Effector memory CD4-positive, alpha-beta T cell (primary cell): ENCODE measurements at places on chromosomes 1 and 21.

DNA sequence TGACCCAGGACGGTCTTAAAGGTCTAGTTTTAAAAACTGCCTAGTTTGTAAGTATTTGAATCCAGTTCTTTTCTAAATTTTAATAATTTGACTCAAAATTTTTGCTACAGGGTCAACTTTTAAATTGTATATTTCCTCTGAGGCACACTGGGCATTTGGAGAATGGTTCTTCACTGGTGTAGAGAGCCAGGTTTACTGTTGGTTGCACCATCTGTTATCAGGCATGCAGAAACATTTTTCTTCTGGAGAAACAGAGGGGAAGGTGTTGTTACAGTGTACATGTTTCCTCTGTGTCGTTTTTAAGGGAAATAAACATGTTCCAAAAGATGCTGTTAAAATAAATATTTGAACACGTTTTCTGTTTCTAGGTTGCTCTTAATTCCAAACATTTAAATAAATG is 39.0 kb upstream of the RWDD3 start:
- no peak for DNase-seq

DNA sequence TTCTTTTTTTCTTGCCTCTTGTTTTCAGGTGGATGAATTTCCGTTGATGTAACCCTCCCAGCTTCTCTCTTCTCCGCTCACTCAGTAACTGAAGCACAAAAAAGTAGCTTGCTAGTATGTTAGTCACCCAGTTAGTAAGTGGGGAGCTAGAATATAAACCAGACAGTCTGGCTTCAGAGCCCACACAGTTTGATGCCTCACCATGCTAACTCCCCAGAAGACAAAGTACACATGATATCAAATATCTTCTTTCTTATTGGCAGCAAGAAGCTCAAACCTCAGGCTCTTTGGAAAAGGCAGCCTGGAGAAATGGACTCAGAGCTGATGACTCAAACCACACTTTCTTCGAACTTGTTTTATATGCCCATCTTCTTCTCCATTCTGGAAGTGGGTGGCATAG is 187.5 kb upstream of the PLXNA2 start:
- DNase-seq = no peak

GRCh38 chr21:45076245-45076711 is 1.9 kb downstream of the ADARB1 start:
- DNase-seq = no peak

DNA sequence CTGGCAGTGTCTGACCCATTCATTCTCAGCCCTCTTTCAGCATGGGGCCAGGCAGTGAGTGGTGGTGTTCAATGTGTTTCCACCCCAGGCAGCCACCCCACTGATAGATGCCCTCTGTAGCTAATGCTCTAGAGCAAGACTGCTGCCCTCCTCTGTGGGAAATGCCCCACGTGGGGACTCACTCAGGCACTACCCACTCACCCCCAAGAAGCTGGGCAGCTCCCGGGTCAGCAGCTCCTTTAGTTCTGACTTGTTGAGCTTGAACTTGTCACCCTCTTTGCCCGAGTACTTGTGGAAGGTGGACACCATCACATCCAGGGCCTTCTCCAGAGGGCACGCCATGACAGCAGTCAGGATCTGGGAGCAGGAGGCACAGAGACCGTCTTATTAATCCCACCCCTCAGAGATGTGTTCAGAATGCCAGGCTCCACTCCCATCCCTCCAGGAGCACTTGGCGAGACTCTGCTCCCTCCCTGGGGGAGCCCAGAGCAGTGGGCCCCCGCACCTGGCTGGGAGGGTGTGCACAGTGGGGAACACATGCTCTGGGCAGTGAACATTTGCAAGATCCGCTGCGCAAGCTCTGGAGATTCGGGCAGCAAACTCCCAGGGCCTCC is 1.0 kb downstream of the S100A4 start:
- DNase-seq = no peak

DNA sequence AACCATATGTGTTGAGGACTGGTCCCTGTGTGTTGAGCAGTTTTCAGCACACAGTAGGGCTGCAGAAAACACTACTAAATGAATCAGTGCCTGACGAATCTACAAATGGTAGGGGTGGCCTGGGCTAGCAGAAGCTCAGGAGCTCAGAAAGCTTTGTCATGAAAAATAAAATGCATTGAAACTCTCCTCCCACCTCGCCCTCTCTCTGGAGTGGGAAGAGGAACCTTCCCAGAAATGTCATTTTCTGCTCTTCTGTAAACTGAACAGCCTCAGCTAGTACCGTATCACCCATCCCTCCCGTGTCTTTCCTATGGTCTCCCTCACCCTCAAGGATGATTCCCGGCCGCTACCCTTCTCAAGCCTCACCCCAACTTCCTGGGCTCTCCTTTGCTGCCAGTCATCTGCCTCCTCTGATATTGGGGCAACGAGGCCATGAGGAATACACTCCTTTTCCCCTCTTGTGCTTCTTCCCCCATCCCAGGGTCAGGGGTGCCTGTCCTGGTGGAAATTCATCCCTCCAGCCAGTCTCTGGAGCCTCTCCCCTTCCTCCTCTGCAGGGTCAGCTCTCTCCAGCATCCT is 734.5 kb downstream of the PTPRU start:
- DNase-seq = no peak

- no peak for DNase-seq
These were observed 262.9 kb upstream of the SNX7 start for GRCh38 chr1:98398649-98399048.

- no peak for DNase-seq
These were observed 150.2 kb downstream of the GRIK3 start for GRCh38 chr1:36884029-36884701.

GRCh38 chr1:207077470-207078377 is 10.9 kb upstream of the C4BPB start:
- peak; percentile 18 for DNase-seq

DNA sequence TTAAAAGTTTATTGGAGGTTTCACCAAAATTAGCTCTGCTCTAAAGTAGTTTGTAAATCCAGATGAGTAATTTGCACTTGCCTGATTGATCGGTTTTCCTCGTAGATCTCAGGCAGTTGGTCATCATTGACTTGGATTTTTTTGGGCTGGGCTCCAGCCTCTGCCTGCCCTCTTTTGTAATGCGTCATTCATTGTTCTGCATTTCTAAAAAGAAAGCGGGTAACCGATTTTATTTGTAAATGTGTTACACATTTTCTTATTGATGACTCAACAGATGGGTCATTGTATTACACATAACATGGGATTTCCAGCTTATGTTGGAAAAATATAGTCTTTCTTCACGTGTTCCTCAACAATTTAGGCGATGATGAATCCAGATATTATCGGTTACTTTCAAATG is 5.5 kb downstream of the ETS2 start:
- no peak for DNase-seq

DNA sequence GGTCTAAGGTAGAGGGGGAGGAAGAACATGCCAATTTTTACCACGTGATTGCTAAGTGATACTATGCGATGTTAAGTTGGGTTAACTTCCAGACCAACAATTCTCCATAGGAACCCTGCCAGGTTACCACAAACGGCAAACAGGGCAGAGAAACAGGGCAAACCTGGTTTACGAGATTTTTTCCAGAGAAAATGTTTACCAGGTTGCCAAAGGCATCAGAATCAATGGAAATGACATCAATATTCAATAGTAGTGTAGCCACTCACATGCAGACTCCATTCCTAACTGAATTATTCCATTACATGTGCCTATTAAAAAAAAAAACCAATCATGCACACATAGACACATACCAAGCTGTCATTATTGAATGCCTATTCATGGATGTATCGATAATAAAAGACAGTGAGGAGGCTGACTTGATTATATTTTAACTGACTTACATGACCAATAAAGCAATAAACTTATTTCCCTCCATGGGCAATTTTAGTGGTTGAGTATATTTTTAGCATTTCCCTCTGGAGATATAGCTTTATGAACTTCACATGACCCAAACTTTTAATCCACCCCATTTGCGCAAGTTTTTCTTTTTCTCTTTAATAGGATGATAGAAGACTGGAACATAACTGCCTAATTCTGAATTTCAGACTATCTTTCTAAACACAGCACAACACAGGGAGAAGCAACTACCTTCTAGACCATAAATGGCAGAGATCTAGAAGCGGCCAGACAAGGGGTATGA is 40.5 kb upstream of the KCNE1 start:
- DNase-seq = no peak

DNA sequence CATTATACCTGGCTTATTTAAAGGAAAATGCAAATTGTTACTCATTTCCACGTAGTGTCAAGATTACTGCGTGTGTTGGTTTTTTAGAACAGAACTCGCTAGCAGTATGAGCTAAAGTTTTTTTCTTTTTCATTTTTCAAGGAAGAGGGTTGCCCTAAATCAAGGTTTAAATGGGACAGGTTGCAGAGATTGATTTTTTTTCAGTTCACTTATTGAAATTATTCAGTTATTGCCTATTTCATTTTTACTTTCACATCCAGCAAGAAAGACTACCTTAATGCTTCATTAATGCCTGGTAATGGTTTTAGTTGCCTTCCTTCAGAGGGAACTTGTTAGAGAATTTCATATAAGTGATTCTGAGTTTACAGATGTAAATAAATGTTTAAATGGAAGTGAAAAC is 5.6 kb downstream of the FAM20B start:
- DNase-seq = no peak

DNA sequence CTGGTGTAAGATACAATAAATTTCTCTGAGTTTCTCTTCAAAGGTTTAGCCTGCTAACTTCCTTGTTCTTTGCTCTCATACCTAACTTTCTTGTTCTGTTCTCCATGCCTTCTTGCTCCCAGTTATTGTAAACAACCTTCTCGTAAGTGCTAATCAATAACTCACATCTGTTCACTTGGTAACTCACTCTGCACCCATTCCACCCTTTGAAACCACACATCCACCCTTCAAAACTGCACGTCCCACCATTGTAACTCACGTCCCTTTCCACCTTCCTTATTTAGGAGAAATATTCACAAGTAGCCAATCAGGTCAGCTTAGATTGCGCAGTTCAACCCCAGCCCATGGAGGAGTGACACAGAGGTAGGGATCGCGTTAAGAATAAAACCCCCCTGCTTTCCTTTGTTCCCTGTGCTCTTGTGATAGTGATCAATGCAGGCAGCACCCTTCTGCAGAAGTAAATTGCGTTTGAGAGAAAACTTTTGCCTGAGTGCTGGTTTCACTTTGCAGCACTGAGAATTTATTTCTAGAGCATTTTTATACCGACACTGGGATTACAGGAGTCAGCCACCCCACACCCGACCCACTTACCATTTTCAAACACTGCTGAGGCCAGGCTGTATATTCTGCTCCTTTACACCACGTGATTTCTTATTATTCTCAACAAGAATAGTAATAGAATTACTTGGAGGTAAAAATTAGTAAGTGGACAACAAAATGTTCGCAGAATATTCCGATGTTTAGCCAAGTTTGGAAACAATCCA is 789.2 kb upstream of the RGS18 start:
- DNase-seq = no peak

DNA sequence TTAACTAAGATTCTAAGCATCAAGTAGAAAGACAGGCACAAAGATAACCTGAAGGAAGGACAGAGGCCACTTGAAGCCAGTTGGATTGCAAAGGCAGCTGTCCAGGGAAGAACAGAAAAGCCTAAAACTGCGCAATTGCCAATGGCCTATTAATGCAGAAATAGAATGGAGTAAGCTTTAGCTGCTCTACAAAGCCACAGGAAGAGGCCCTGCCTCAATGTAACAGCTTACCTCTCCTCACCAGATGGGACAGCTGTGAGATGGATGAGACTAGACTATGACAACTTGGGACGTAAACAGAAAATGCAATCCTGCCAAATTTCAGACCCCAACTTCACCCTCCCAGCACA is 176.5 kb downstream of the EIF4G3 start:
- no peak for DNase-seq

DNA sequence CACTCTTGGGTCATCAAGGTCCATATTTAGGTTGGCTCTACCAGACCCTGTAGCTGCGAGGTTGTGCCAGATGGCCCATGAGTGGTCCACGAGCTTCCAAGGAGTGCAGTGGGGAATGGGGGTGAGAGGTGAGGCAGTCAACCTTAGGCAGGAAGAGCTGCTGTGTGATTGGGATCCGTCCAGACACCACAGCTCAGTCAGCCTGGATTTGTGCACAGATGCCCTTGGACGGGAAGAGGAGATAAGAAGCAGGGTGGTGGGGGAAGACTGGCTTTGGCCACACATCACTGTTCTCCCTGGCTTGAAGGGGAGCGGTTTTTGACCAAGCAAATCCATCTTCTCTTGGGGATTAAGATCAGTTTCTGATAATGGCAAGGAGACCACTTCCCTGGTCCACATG is 130.6 kb downstream of the IGSF21 start:
- no peak for DNase-seq

- DNase-seq = no peak
These were observed 116.9 kb upstream of the SLC25A33 start for GRCh38 chr1:9422321-9422720.

DNA sequence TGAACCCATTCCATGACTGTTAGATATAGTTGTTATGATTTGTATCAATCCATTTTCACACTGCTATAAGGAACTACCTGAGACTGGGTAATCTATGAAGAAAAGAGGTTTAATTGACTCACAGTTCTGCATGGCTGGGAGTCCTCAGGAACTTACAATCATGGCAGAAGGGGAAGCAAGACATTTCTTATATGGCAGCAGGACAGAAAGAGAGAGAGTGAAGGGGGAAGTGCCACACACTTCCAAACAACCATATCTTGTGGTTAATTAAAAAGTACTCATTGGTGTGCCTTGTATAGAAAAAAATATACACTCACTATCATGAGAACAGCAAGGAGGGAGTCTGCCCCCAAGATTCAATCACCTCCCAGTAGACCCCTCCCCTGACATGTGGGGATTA is 137.6 kb upstream of the NBPF11 start:
- no peak for DNase-seq

DNA sequence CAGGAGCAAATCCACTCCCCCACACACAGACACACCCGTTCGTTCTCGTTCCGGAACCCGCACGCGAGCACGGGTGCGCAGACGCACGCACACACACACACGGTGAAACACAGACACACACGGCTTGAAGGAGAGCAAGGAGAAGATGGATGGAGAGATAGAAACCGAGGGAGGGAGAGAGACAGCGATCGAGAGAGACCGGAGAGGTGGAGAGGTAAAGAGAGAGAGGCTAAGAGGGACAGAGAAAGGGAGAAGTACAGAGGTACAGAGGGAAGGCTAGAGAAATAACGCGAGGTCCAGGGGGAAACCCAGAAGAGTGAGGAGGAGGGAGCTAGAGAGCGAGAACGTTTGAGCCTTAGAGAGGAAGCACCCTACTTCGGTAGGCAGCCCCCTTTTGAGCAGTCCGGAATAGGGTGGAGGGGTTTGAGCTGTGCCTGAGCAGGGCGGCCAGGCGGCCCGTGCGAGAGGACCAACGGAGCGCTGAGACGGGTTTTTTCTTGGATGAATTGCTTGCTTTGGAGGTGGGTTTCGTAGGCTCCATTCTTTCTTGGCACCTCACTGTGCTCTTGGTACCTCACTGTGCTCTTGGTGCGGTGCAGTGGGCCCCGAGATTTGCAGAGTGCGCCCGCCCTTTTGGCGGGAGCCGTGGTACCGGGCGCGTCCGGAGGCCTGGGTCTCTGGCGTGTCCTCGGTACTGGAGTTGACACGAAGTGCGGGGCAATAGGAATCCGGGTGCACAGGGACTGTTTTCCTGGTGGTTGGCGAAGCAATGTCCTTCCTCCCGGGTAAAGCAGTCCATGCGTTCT is 88.4 kb upstream of the RHOU start:
- no peak for DNase-seq

- DNase-seq = no peak
These were observed 10.0 kb downstream of the NBPF3 start for GRCh38 chr1:21449906-21450305.
